Colonic mucosa (tissue), 4 donors: ENCODE measurements at places on chromosomes 4 and X. TPM values are rescaled to one million over a fixed set of nuclear protein-coding genes. Genes with fewer than 3 reads are reported as not detected.
A peak's percentile ranks its signal among the peaks of the same experiment; 100 is the strongest.

DNA sequence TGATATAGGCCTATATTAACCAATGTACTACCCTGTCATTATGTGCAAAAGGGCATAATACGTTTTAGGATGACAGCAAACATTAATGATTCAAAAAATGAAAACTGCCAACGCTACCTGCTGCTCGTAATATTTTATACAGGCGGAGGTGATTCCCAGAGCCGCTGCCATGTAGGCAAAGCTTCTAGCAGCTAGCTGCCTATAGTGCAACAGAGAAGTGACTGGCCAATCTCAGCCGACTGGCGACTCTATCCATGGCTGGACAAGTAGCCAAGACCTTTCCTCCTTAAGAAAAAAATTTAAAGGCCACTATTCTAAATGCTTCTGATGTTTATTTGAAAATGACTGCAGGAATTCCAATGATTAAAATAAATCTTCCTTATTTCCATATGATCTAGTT is 1.9 kb downstream of the PPARGC1A start:
- DNase-seq: no peak

GRCh38 chrX:134692233-134692632 is 34.0 kb upstream of the PLAC1 start:
- DNase-seq: no peak

The UNC5C gene
- 3.9 TPM for total RNA-seq

The STATH gene
- not detected for total RNA-seq

The PNCK gene
- 1.9 TPM for total RNA-seq

DNA sequence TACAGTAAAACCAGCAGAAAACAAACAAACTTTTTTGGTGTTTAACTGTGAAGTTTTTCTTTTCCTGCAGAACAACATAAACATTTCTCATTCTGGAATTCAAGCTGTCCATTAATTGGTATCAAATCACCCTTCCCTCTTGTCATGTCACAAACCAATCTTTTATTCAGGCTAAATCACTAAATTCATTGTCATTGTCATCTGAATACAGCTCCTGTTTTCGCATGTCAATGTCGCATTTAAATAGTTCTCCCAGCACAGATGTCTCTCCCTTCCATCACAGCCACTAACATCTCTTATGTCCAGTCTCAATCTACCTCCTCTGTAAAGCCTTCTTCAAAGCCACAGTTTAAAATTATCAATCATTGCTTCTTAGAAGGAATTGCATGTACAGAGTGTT is 192.1 kb upstream of the PCDH10 start:
- DNase-seq: no peak

DNA sequence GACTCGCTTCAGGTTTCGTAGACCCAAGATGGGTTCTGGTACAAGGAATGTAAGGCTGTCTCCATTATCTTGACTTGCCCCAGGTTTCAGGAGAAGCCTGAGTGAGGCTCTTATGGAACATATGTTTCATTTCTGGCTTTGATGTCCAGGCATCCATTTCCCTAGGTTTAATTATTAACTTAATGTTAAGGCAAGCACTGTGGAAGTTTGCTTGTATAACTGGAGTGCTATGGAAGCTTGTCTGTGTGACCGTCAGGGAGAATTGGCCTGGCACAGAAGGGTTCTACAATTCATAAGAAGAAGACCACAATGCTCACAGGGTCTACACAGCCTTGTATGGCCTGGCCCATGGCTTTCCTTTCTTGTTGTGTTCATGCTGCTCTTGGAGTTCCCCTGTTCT is 47.2 kb upstream of the PPP1R2C start:
- DNase-seq: no peak

DNA sequence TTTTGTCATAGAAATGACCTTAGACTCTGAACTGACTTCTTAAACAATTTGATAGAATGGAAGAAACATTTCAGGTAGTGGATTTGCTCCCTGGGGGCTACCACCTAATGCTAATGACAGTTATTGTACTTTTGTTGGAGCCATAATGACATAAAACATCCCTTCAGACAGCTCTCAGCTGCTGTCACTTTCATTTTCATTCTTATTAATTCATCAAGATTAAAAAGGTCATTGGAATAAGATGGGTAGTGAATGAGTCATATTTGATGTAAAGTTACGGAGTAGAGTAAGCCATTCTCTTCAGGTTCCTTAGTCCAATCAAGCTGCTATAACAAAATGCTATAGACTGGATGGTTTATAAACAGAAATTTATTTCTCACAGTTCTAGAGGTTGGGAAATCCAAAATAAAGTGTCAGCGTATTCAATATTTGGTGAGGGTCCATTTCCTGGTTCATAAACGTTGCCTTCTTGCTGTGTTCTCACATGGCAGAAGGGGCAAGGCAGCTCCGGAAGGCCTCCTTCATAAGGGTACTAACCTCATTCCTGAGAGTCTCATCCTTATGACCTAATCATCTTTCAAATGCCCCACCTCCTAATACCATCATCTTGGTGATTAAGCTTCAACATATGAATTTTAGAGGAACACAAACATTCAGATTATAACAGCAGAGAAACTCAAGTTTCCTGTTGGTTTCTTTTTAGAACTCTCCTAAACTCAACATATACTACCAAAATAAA is 268.5 kb downstream of the ARAP2 start:
- DNase-seq: no peak

The SLIT2 gene
- total RNA-seq: 4.4 TPM

GRCh38 chr4:61041527-61041926 is 158.6 kb upstream of the ADGRL3 start:
- DNase-seq: no peak

The KCNE5 gene
- not detected for total RNA-seq

DNA sequence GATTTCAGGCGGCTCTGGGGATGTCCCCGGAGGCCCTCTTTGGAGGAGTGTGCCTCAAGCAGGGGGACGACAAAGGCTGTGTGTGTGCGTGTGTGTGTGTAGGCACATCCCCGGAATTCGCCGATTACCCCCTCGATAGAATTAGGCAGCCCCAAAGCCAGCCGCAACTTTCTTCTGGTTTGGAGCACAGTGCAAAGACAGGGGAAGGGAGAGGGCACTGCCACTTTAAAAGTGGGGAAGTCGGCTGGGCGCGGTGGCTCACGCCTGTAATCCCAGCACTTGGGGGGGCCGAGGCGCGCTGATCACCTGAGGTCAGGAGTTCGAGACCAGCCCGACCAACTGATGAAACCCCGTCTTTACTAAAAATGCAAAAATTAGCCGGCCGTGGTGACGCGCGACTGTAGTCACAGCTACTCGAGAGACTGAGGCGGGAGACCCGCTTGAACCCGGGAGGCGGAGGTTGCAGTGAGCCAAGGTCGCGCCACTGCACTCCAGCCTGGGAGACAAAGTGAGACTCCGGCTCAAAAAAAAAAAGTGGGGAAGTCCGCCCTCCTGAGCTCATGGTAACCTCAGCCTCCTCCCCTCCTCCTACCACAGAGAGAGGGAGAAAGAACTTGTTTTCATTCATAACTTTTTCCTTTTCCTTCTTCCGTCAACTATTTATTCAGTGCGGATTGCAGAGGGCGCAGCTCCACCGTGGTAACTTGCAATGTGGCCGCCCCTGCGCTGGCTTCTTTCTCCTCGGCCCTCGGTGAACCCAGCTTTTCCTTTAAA is 2.4 kb downstream of the SPRY1 start:
- peak; percentile 78 for DNase-seq

- DNase-seq: no peak
Observed at GRCh38 chr4:145130130-145130529, 32.0 kb downstream of the ABCE1 start.

DNA sequence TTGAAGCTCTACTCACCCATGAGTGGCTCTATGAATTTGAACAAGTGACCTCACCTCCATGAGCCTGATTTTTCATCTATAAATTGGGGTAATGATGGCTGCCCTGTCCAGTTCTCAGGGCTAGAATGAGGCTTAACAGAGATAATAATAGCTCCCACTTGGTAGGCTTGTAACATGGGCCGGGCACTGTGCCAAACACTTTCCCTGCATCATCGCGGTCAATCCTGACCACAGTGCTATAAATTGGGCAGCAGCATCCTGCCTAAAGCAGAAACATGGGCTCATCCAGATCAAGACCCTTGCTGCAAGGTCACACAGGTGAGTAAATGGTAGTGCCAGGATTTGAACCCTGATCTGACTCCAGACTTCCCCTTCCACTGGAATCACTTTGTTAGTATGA is 12.8 kb downstream of the APLN start:
- no peak for DNase-seq

DNA sequence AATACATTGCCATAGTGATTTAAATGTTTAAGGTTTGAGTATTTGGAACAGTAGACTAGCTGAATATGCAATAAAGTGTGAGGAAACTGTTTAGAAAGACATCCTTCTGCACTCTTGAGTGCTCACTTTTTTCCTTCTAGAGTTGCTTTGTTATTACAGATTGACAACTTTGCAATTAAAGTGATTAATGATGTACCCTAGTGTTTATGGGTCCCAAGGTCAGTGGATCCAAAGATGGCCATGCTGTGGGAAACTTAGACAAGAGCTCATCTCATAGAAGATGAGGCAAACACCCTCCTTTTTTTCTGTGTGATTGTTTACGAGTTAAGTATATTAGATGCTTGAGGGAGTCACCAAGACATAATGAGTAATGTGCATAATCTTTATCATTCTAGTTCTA is 118.8 kb downstream of the PDLIM5 start:
- no peak for DNase-seq

DNA sequence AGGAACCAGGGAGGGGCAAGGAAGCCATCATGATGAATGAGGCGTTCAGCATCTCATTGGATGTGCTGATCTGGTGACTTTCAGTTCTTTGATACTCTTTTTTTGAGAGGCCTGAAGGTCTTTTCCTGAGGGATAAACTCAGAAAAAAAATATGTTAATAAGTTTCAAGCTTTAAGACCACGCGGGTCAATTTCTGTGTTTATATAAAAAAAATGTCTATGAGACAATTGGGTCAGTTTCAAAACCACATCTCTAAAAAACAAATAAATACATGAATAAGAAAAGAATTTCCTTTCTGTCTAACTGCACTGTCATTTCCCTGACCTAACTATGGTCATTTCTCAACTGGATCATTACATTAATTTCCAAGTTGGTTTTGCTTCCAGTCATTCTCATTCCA is 62.6 kb downstream of the TRIML1 start:
- no peak for DNase-seq

The UGT2A1 gene
- total RNA-seq: not detected

- DNase-seq: no peak
Observed at GRCh38 chrX:99777912-99778311, 632.2 kb downstream of the PCDH19 start.

The CXCL9 gene
- total RNA-seq: 1.1 TPM

The GLOD5 gene
- total RNA-seq: 4.0 TPM

- DNase-seq: peak; percentile 38
Observed at GRCh38 chr4:930028-930551, 2.0 kb downstream of the GAK start.

DNA sequence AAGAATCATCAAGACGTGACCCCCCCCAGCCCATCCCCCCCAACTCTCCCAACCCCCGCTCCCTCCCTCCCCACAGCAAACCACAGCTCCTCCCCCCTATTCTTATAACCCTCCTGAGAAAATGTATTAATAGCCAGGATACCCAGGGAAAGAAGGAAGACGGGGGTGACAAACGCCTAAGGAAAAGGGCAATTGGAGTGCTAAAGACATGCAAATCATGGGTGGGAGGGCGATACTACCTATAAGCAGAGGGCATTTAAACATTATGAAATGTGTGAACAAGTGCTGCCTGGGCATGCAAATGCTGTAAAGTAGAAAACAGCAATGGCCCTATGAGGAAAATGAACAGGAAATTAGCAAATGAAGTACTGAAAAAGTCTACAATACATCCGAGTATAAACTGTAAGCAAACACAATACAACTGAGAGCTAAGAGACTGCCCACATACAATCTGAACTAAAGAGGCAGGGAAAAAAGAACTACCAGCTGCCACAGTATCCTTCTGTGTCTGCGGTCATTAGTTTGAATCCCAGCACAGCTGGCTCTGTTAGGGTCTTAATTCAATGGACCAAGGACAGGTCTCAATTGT is 2.4 kb downstream of the CXXC4 start:
- DNase-seq: peak; percentile 23

The SAGE1 gene
- not detected for total RNA-seq

The IL2 gene
- 3.3 TPM for total RNA-seq

The TMEM271 gene
- total RNA-seq: not detected

DNA sequence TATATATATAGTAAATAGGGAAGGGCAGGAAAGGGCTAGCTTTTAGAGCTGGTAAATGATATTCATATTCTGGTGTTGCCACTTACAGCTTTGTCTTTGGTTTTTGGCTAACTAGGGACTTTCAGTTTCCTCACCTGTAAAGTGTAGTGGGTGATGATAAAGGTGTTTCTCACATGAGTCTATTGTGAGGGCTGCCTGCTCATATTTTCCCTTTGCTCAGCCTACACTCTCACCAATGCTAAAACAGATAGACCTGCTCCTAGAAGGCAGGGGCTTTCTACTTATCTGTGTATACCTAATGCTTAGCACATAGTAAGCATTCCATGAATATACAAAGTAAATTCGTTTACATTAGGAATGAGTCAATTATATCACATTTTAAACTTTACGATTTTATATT is 137.2 kb upstream of the HS3ST1 start:
- no peak for DNase-seq

The GYG2 gene
- 22.0 TPM for total RNA-seq

The VCX2 gene
- total RNA-seq: not detected

The MAPK10 gene
- 4.4 TPM for total RNA-seq

The C4orf36 gene
- total RNA-seq: 0.54 TPM

DNA sequence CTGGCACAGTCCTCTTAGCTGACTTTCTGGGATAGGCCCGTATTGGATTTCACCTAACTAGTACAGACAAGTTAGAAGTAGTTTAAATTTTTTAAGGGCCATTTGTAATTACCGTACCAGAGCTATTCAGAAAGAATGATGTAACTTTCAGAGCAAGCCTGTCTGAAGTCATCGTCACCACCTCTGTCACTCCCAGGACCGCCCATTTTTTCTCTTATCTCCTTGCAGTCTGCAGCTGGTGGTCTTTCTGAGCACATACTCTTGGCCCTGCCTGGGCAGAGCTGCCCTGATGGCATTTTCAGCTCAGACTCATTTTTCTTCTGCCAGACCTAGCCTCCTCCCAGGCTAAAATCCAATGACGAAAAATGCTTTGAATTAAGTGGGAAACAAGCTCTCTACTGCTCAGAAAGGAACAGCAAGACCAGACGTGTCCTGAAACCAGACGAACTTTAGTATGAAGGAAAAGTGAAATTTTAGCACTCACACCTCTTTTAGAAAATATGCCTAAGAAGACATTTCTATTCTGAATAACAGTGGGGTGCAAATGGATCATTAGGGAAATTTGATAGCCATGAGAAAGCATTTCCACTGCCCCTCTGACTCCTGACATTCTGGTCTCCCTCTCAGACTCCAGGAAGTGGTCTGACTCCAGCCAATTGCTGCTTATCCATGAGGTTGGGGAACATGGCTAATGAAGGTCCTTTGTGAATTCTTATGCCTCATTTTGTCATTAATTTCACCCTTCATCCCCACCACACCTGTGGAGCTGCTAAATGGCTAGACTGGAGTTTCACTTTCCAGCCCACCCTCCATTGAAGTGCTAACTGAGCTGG is 162.4 kb upstream of the GYPA start:
- no peak for DNase-seq
